ENCODE measurements at places on chromosomes 4 and X.

GRCh38 chr4:94962484-94962883, 204.7 kb downstream of the BMPR1B start:
- DNase-seq = no peak

GRCh38 chr4:7694324-7694723, 245.3 kb downstream of the AFAP1 start:
- no peak for DNase-seq

GRCh38 chr4:54719378-54719777, 61.6 kb downstream of the KIT start:
- no peak for DNase-seq

GRCh38 chr4:105543881-105544280, 8.5 kb upstream of the ARHGEF38 start:
- DNase-seq = no peak

DNA sequence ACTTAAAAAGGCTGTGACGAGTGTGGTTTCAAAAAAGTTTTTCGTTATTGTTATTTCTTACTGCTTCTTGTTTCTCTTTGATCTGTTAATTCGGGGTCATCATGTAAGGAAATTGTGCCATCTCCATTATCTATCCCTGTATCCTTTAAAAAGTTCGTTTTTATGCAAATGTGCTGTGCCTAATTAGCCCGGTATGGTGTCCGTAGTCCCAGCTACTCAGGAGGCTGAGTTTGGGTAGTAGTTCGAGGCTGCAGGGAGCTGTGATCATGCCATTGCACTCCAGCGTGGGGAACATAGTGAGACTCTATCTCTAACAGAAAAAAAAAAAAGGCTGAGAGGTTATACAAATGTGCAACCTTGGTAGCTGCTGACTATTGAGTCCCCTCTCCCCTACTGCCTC, 45.1 kb downstream of the ARL9 start:
- DNase-seq = no peak

- DNase-seq = peak; percentile 92
Measured at GRCh38 chr4:107824350-107825071, at the start of gene SGMS2. Gene SGMS2 (plus strand): TSS chr4:107824932. CDS start chr4:107895554, 70,622 bp downstream.

- DNase-seq = no peak
Measured at GRCh38 chr4:95417531-95417930, 131.2 kb downstream of the UNC5C start.

DNA sequence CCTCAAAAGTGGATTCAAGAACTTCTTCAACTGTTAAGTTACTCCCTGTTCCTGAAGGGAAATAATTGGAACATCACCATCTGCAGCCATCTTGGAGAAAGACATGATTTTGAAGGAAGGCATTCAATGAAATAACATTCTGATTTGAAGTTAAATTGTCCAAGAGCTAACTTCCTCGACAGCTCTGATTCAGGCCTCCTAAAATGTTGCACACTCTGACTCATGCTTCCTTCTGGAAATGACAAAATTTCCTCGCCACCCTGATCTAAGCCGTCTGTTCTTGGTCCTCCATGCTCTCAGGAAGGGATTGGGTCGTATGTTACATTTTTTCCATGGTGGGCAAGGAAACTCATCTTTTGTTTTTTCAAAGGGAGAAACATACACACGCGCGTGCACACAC, 496.9 kb upstream of the DIPK2B start:
- peak; percentile 51 for DNase-seq

- no peak for DNase-seq
Measured at GRCh38 chrX:19836337-19836736, 51.1 kb downstream of the SH3KBP1 start.

- no peak for DNase-seq
Measured at GRCh38 chr4:26884486-26884988, 23.9 kb downstream of the STIM2 start.

GRCh38 chr4:40122941-40123340, 66.3 kb downstream of the N4BP2 start:
- DNase-seq = no peak

GRCh38 chr4:94801016-94801415, 43.3 kb downstream of the BMPR1B start:
- DNase-seq = no peak

GRCh38 chr4:132063829-132064228, 1085.3 kb upstream of the PCDH10 start:
- no peak for DNase-seq

- no peak for DNase-seq
Measured at GRCh38 chr4:69224891-69225290, 10.3 kb upstream of the UGT2B11 start.

DNA sequence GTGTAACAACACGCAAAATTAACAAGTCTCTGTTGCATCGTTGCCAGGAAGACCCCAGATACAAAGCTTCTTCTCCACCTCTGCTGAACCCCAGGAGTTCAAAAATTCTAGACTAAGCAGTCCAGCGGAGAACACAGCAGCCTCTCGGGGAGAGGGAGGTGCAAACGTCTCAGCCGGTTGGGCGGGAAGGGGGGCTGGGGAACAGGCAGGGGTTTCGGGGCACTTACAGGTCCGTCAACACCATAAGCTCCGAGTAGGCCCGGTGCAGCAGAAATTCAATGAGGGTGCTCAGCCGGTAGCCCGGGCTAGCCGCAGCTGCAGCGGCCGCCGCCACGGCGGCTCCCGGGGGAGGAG, 394 bp downstream of the MED14 start:
- DNase-seq = no peak

DNA sequence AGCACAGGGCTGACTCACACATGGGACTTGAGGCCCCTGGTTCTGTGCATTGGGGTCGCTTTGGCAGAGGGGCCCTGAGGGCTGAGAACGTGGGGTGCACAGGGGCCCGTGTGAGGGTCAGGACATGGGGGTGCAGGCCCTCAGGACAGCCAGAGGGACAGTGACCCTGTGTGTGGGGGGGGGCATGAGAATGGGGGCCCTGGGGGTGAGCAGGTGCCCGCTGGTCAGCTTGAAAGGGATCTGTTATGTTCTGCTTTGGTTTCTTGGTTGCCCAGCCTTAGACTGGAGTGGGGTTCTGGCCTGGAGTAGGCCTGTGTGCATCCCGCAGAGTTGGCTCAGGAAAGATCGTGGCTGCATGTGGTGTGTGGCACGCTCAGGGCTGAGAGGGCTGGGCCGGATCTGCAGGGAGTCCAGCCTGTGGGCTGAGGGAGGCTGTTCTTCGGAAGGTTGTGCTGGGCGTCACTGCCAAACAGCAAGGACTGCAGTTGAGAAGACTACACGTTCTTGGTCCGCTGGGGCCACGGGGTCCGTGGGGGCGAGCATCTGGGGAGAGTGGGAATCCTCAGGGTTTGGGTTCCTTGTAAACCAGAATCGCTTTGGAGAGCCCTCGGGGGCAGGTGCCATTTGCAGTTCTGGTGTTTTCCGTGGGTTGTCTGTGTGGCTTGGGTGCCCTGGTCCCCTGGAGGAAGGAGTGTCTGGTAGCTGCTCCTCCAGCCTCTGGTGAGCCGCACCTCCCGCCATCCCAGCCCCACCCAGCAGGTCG, 15.2 kb upstream of the UVSSA start:
- no peak for DNase-seq

DNA sequence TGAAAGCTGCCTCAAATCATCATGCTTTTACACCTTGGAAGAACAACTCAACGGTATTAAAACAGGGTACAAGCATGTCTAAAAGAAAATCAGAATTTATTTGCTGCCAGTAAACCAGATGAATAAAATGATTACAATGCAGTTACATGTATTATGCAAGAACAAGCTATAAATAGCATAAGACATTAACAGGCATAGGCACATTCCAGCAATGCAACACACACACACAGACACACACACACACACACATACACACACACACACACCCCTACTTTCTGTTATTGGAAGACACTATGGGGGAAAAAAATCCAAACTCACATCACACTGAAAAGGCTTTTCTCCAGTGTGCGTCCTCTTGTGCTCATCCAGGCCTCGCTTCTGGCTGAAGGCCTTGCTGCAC, 212.5 kb downstream of the PRDM5 start:
- no peak for DNase-seq

GRCh38 chr4:15479089-15479912, 9.6 kb downstream of the CC2D2A start:
- peak; percentile 87 for DNase-seq

DNA sequence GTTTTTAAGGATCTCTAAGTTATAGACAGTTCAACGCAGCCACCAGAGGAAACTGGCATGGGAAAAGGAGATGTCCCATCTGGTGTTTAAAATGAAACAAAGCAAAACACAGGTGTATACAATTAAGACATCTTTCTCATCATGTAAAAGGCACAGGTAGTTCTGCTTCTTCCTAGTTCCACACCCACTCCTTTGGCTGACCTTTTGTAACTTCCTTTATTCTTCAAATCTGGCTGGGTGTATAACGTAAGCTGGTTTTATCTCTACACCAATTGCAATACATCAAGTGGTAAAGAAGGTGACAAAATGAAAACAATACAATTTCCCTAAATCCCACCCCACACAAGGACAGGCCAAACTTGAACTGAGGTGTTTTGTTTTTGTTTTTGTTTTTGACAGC, 27.3 kb upstream of the FBXW7 start:
- no peak for DNase-seq

- no peak for DNase-seq
Measured at GRCh38 chr4:139602776-139603360, 46.8 kb upstream of the SETD7 start.

GRCh38 chr4:152211936-152212653, 323.8 kb downstream of the FBXW7 start:
- no peak for DNase-seq

DNA sequence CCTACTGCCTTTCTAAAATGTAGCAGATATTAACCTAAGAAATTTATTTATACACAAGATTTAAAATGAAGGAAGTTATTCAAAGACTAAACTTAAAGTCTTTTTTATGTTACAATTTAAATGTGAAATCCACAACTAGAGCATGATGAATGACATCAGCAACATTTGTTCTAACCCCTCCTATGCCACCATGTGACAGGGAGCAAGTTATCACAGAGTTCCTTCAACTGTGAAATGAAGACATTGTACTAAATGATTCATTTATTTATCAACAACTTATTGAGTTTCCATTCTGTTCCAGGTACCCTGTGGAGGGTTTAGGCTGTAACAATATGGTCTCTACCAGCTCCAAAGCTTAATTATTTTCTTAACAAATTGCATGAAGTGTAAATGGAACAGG, 76.9 kb downstream of the SLC39A8 start:
- DNase-seq = no peak

GRCh38 chr4:79232540-79232939, 93.3 kb downstream of the NAA11 start:
- no peak for DNase-seq

DNA sequence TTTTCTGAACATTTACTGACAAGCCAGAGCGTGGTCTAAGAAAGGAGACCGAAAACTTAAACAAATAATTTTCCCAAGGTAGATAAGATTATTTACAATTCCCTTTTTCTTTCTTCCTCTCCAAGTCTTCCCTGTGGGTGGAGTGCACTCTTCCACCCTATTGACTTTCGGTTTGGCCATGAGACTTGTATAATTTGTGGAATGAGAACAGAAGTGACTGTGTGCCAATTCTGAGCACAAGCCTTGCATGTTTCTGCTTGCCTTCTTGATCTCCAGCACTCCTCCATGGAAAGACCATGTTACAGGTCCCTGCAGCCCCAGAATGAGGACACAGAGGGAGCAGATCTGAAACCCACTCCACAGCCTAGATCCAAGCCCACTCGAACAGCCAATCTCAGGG, 150.0 kb upstream of the HPGD start:
- no peak for DNase-seq

DNA sequence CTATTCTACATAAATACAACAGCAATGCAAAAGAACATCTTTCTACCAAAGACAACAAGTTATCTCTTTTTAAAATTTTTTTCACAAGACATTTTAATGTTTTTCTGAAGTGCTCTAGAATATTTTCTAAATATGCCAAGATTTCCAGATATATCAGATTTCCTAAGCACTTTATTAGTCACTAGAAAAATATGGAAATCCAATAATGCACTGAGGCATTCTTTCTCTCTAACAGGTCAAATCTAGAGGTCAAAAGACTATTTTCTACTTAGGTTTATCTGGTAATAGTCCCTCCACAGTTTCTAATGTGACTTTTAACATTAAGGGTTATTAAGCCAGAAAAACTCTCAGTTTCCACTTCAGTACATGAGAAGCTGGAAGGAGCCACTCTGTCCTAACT, 1041.2 kb upstream of the INTU start:
- DNase-seq = no peak

DNA sequence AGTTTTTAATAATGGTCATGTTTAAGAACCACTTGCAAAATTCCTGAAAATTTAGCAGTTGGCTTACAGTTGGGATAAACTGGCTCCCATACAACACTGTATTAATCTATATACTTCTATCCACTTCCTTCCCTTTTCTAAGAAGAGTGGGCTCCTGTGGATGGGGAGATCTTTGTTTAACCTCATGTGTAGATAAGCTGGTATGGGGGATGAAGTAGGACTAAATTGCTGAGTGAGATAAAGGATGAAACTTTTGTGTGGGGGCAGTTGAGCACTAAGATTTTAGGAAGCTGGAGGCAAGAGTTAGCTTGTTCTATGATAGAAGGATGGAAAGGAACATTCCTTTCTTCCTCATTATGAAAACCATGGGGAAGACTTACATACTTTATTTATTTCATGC, 54.6 kb upstream of the ATP8A1 start:
- DNase-seq = no peak

DNA sequence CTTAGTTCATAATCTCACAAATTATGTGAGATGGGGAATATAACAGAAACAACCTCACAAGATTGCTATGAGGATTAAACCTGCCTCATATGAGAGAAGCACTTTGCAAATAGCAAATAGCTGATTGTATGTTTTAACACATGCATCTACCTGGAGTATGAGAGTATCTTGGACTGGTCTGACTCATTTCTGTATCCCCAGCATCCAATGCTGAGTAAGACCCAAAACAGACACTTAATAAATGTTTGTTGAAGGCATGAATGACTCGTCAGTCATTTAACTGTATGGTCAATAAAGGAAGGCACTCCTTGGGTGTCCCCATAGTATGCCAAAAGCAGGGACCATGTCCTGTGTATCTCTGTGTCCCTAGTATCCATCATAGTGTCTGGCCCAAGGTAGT, 350.9 kb upstream of the F9 start:
- no peak for DNase-seq

DNA sequence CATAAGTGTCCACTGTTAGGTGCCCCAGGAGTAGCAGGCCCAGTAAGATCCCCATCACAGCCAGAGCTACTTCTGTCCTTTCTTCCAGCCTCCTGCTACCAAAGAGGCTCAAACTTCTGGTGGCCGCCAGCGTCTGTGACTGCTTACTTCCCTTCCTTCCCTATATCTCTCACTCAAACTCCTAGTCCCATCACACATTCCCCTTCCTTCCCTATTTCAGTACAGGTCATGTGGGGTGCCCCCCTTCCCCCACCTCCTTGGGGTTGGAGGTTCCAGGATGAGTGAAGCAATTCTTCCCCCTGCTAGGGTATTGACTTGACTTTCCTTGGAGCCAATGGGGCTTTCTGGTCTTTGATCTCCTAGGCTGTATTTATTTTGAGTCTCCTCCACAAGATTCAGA, at the start of gene VSIG4:
VSIG4 (minus strand) TSS at position 137 of the 400 bp plus-strand sequence; CDS start at position 55, 82 bp downstream.
- no peak for DNase-seq

All from amniotic stem cell (primary cell).